ENCODE measurements at places on chromosomes 7 and 10.

DNA sequence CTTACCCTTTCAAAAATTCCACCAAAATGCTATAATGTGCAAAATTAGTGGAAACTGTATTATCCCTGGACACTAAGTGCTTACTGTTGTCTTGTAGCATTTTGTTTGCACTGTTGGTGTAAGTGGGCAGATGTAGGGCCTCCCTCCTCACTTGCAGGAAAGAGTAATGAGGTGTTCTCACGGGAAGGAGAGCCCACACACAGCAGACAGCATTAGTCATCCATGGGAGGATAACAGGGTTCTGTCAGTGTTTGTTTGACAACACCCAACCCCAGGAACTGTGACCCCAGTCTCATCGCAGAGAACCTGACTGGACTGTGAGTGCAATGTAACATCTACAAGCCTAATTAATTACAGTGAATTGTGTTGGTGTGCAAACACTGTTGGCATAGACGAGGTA, 58.7 kb upstream of the VSTM2A start:
- DNase-seq: no peak

DNA sequence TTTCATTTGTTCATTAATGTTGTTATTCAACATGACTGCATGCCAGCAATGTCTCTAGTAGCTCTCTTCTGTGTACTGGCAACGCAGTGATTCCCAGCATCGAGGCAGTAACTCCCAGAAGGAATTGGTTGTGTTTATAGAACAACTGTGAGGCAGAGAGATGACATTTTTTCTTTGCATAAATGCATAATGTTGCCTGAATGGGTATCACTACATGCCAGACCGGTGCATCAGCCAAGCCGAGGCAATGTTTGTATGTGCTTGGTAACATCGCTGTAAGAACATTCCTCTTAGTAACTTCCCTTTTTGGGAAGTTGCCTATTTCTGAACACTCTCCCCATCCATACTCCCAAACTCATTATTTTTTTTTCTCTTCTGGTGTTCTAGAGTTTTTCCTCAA, 182.9 kb downstream of the HTR7 start:
- DNase-seq: no peak

DNA sequence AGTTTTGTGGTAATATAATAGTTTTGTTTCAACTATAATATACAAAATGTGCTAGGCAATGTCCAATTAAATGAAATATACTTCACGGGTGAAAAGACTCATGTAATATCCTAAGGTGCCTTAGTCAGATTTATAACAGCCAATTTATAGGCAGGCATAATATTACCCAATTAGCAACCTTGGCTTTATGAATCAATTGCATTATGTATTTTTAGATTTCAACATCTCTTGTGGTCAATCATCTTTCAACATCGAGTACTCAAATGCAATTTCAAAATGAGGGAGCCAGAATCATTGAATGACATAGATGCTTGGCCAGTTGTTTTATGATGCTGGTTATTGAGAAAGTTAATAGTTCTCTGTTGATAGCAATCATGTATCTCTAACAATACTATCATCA, 110.3 kb upstream of the SP8 start:
- DNase-seq: no peak

- no peak for DNase-seq
Observed at GRCh38 chr10:75395066-75395931, 6.3 kb downstream of the ZNF503 start.

DNA sequence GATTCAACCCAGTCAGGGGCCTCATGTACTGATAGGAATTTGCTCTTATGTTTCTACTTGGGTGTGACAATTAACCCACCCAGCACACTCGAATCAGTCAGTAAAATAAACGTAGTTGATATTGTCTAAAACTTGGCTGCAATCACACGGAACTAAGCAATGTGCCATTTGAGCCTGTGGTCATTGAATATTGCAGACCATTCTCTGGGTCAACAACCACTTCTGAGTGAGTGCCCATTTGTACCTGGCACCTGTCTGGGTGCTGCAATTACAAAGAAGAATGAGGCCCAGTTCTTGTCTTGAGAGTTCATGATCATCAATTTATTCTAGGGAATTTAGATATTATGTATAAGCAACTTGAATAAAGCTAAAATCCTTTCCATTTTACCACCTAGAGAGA, 29.8 kb downstream of the NPY start:
- DNase-seq: no peak

GRCh38 chr10:35433851-35434426, 97.6 kb downstream of the CCNY start:
- no peak for DNase-seq

DNA sequence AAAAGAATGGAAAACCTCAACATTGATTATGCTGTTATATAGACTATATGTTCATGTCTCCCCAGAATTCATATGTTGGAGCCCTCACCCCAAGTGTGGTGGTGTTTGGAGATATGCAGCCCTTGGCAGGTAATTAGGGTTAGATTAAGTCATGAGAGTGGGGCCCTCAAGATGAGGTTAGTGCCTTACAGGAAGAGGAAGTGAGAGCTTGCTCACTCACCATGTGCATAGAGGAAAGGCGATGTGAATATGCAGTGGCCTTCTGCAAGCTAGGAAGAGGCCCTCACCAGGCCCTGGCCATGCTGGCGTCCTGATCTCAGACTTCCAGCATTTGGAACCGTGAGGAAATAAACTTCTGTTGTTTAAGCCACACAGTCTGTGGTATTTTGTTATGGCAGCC, 14.8 kb downstream of the ZNF33A start:
- no peak for DNase-seq

- no peak for DNase-seq
Observed at GRCh38 chr10:78170026-78170475, 136.4 kb downstream of the RPS24 start.

Measured in T-helper 2 cell (primary cell).